ENCODE measurements at places on chromosomes 7 and 10. TPM values are rescaled to one million over a fixed set of nuclear protein-coding genes. Genes with fewer than 3 reads are reported as not detected.
A peak's percentile ranks its signal among the peaks of the same experiment; 100 is the strongest.

PLEKHS1 gene
- not detected for total RNA-seq

MET gene
- total RNA-seq, result 156 TPM

HOXA13 gene
- under 0.01 TPM for total RNA-seq

CPEB3 gene
- total RNA-seq, result 3.3 TPM

SPDYE9 gene
- not detected for total RNA-seq

LOXL4 gene
- 0.13 TPM for total RNA-seq

PITRM1 gene
- 39.2 TPM for total RNA-seq

C10orf62 gene
- total RNA-seq, result not detected

ZMYND11 gene
- total RNA-seq, result 49.2 TPM

ZCWPW1 gene
- 1.3 TPM for total RNA-seq

LCOR gene
- 29.5 TPM for total RNA-seq

ACSM6 gene
- total RNA-seq, result not detected

- no peak for DNase-seq
Measured at GRCh38 chr10:123634221-123634620, 31.9 kb upstream of the GPR26 start.

DNA sequence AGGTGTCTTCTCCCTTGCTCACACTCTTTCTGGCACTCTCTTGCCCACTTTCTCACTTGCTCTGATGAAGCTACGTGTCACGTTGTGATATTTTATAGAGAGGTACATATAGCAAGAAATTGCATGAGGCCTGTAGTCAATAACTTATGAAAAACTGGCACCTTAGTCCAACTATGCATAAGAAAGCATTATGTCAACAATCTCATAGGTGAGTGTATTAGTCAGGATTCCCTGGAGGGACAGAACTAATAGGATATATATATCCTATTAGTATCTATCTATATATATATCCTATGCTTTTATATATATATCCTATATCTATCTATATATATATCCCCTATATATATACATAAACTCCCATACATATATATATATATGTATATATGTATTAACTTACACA is 18.8 kb upstream of the MDFIC start:
- peak; percentile 61 for DNase-seq

DNA sequence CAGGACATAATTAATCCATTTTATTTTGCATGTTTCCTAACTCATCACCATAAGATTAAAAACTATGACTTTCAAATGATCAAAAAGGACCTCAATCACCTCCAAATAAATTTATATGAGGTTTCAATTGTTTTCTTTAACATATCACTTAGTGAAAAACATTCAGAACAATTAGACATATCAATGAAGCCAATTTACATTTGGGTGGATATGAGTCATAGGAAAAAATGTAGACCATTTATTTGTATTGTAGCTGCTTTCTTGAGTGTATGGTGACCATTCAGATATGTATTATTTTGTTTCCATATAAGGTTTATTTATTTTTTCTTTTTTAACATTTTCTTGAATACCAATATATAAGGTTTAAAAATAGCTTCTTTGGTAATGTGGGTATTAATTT is 13.3 kb upstream of the EXOC6 start:
- DNase-seq, result peak; percentile 48

- DNase-seq, result no peak
Measured at GRCh38 chr7:67786021-67786420, 789.4 kb downstream of the TYW1 start.

DNA sequence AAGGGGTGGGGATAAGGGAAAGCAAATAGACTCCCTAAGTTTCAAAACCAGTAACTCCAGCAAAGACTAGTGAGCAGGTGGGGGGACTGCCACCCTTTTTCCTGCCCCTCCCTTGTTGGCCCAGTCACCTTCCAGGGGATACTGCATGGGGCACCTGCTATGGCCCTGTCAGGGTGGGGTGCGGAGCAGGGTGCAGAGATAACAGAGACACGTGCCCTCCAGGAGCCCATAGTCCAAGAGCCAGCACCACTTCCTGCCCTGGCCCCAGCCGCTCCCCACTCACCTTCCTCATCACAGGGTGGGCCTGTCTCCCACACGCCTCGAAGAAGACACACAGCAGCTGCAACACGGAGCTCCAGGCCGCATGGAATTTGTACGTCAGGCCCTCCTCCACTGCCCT is 20.6 kb downstream of the RRP12 start:
- DNase-seq, result no peak

- DNase-seq, result peak; percentile 66
Measured at GRCh38 chr7:1555813-1556543, at the start of gene TMEM184A. Gene TMEM184A (minus strand): TSS chr7:1556205. CDS start chr7:1555484, 721 bp downstream.

- DNase-seq, result no peak
Measured at GRCh38 chr10:98617906-98618520, 171.3 kb upstream of the HPS1 start.

- DNase-seq, result no peak
Measured at GRCh38 chr7:107773027-107773426, 29.1 kb downstream of the CBLL1 start.

- no peak for DNase-seq
Measured at GRCh38 chr7:68393051-68393450, 1205.2 kb upstream of the AUTS2 start.

DNA sequence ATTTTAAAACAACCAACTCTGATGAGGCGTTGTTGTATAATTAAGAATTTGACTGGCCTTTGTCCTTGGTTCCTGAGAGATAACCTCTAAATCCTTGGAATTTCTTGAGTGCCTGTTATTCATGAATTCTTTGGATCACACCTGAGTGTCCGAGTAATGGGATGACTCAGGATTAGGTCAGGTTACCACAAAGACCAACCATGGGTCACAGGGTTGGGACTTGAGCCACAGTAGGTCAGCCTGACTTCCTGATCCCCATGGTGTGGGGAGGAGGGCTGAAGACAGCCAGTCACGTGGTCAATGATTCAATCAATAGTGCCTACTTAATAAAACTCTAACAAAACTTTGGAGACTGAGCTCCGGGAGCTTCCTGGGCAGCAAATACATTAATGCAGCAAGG is 192.5 kb downstream of the GFRA1 start:
- DNase-seq, result no peak

- DNase-seq, result no peak
Measured at GRCh38 chr10:63206997-63207811, 74.1 kb downstream of the NRBF2 start.

- peak; percentile 62 for DNase-seq
Measured at GRCh38 chr10:98170249-98171117, 36.0 kb downstream of the R3HCC1L start.

GRCh38 chr10:43039624-43040481 is 37.0 kb upstream of the RET start:
- no peak for DNase-seq

DNA sequence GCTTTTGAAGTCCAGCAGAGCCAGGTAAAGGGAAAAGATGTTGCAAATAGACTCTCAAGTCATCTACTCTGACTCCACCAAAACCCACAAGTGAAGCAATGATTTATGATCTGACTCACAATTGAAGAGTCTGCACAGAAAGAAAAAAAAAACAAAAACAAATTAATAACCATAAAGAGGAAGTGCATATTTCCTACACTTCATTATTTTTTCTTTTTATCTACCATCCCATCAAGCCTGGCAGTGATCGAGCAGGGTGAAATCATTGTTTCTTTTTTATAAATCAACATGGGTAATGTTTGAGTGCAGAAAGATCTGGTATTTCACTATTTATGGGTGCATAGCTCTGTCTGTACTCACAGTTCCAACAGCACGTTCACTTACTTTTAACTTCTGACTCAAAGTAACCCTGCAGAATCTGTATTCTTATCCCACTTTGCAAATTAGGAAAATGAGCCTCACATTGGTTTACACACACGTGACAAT is 829.0 kb downstream of the TNS3 start:
- peak; percentile 84 for DNase-seq

DNA sequence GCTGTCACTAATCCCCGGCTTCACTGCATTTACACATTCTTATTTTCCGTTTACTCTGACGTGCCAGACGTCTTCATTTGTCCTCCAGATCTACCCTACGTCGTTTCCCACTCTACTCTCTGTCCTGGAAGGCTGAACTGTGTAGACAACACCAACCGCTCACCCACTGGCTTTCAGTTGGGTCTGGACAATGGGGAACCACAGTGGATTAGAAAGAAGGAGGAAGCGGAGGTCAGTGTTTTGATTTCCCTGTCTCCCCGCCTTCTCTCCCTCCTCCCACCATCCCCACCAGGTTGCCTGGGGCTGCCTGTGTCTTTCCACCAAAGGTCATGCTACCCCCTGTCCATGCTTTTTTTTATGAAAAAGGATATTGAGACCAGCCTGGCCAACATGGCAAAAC is 14.0 kb upstream of the CTBP2 start:
- no peak for DNase-seq

DNA sequence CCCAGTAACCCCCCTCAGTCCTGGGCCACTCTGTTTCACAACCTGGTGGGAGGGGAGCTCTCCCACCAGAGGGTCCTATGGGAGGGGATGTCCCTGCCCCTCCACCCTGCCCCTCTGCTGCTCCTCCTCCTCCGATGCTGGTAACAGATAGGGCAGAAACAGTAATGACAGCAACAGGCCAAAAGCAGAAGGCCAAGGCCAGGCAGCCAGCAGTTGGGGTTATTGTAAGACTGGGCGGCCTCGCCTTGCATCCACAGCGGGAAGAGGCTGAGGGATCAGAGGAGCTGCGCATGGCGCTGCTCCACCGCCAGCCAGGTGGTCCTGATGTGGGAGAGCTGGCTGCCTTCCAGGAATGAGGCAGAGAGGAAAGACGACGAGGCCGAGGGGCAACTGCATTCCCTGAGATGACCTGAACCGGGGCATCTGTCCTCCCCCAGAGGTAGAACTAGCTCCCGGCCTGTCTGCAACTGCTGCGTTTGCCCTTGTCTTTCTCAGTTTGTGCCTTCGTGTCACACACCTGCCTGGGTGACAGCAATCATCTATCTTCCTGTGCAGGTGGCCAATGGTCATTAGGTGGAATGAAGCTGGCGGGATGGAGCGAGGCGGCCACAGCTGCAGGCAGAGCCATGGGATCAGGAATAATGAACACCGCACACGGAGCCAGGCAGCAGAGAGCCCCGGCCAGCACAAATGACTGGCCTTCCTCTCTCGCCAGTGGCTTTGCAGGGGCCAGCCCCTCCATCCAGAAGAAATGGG is 54.0 kb upstream of the CACUL1 start:
- DNase-seq, result no peak

DNA sequence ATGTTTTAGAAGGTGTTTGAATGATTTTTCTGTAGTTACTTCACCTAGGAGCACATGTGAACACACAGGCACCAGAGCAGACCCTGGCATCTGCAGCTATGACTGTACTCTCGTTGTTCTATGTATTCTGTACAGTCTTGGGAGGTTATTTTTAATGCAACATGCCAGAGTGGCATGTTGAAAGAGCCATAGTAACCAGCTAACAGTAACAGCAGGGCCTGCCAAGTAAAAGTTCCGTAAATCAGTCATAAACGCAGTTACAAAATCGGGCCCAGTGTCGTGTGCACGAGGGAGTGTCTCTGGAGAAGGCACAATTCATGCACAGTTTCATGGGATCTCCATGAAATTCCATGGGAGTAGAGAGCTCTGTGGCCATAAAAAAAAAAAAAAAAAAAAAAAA is 108.3 kb upstream of the CDK6 start:
- no peak for DNase-seq

GRCh38 chr7:90313907-90314306 is 7.2 kb downstream of the FAM237B start:
- no peak for DNase-seq

- DNase-seq, result no peak
Measured at GRCh38 chr10:58173391-58173790, 94.3 kb downstream of the IPMK start.

DNA sequence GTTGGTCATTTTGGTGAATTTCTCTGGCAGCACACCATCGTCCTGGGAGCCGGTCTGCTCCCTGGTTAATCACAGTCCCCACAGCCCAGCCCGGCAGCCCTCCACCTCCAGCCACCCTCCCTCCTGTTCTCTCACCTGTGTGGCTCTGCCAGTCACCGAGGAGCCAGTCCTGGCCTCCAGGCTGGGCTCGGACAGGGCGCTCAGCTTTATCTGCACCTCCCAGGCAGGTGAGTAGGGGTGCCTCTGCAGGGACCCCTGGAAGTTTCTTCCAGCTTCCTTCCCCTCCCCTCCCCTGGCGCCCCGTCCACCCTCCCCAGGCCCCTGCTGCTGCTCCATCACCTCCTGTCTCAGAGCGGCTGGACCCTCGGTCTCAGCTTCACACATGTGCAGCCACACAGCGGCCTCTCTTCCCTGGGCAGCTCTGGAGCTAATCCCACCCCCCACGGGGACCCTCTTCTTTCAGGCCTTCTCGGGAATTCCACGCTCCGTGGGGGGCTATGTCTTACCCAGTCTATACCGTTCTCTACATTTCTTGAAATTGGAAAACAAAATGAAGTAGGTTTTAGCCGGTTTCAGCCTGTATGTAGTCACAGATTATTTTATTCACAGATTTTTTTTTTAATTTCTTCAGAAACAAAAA is 213.9 kb upstream of the PPP2R2D start:
- no peak for DNase-seq

DNA sequence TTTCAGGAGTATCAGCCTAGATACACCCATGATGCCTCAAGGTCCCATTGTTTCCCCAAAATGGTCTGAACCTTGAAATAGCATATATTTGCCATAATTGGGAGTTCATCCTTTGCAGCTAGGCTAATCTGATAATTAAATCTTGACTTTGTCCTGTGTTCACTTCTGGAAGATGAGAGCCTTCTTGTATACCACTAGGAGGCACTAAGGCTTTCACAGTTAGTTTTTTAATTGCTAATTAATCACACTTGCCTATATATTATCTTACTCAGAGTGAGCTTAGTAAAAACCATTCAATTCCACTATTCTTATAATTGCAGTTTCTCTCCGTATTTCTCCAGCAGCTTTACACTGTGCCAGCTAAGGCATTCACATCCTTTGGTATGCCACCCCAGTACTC is 48.7 kb upstream of the MAGI2 start:
- DNase-seq, result peak; percentile 27

GRCh38 chr7:18471476-18472160 is 23.9 kb upstream of the HDAC9 start:
- DNase-seq, result no peak

DNA sequence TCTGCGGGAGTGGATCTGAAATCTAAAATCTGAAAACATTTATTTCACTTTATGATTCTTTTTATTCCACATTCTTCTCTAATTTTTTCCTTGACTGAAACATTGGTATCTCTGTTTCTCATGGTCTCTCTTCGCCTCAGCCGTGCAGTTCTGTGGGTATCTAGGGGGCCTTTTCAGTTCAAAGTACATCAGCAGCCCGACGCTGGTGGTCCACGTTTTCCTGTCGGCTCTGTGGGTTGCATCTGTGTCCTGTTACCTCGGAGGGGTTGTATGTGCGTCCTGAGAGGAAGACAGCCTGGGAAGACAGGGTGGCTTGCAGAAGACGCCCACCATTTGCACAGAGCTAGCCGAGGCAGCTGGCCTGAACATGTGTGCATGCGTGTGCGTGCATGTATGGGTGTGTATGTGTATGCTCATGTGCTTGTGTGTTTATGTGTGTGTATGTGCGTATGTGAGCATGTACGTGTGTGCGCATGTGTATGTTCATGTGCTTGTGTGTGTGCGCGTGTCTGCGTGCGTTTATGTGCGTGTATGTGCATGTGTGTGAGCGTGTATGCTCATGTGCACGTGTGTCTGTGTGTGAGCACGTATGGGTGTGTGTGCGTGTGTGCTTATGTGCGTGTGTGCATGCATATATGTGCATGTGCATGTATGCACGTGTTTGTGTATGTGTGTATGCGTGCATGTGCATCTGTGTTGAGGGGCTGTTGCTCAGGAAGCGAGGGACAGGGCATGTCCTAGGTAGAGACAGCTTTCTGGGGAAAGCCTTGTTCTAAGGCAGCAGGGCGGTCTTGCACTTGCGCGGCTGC is 211.8 kb downstream of the ADARB2 start:
- no peak for DNase-seq
